ENCODE measurements at places on chromosomes 6 and 20.
A peak's percentile ranks its signal among the peaks of the same experiment; 100 is the strongest.

- no peak for DNase-seq
Measured at GRCh38 chr6:128443553-128443952, 76.8 kb downstream of the PTPRK start.

DNA sequence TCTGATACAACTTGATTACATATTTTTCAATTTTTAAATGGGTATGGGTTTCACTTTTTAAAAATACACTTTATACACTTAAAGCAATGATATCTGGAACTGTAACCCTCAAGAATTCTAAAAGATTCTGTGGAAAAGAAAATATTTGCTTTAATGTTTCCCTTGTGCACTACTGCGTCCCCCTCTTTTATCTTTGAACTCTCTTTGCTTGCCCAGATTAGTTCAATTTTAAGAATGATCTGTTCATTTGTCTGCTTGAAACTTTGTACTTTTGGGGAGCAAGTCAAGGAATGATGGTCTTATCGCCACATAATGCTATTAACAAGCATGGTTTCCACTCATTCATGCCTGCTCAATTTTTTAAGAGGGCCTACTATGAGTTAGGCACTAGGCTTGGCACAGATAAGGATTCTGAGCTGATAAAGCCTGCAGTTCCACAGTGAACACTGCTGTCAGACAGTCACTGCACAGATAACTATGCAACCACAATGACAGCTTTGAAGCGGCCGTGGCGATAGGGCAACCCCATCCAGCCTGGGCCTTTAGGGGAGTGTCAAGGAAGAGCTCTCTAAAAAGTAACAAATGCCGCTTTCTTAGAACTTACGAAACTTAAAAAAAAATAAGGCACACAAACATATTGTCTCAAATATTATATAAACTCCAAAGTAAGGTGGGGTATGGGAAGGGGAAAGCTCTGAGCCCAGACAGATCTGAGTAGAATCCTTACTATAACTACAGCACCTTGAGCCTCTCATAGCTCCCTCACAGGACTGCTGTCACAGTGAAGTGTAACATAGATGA, 29.7 kb downstream of the FYN start:
- no peak for DNase-seq

GRCh38 chr6:142326540-142326939, 24.7 kb downstream of the ADGRG6 start:
- no peak for DNase-seq

DNA sequence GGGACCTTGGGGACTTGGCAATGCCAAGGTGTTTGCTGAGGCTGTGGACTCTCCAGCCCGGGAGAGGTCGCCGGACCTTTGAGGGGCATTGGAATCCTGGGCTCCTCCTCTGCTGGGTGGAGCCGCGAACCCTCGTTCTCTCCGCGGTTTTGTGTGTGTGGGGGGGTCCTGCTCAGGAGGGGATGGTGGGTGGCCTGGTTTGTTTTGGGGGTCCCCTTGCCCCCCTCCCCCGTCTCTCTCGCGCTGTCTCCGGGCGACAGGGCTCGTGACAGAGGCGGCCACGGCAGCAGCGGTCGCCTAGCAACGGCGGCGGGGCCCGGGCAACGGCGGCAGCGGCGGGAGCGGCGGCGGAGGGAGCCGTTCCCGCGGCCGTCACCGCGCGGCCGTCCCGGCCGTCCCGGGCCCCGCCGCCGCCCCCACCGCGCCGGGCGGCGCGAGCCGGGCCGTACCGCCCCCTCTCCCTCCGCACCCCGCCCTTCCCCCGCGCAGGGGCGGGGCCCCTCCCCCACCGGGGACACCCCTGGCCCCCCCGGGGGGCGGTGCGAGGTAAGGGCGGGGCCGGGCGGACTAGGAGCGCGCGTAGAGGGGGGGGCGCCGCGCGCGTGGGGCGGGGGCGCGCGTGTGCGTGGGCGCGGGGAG, 7.8 kb downstream of the SYNGAP1 start:
- DNase-seq, result peak; percentile 54

- no peak for DNase-seq
Measured at GRCh38 chr20:21027569-21027968, 78.6 kb downstream of the LINC00237 start.

- DNase-seq, result no peak
Measured at GRCh38 chr6:151320140-151320539, 71.2 kb downstream of the ZBTB2 start.

- no peak for DNase-seq
Measured at GRCh38 chr6:126300735-126301134, 39.2 kb upstream of the CENPW start.

DNA sequence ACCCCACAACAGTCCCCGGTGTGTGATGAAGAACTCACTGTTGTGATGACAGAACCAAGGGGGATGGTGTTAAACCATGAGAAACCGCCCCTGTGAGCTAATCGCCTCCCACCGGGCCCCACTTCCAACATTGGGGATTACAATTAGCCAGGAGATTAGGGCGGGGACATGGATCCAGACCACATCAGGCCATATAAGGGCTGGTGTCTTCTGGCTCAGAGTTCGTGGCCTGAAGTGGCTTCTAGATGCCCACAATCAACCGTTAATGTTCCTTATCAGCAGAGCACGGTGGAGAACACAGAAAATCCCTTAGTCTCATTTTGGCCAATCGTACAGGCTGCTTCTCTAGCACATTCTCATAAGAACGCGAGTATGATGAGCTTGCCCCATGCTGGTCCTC, 10.9 kb upstream of the MAS1 start:
- no peak for DNase-seq

DNA sequence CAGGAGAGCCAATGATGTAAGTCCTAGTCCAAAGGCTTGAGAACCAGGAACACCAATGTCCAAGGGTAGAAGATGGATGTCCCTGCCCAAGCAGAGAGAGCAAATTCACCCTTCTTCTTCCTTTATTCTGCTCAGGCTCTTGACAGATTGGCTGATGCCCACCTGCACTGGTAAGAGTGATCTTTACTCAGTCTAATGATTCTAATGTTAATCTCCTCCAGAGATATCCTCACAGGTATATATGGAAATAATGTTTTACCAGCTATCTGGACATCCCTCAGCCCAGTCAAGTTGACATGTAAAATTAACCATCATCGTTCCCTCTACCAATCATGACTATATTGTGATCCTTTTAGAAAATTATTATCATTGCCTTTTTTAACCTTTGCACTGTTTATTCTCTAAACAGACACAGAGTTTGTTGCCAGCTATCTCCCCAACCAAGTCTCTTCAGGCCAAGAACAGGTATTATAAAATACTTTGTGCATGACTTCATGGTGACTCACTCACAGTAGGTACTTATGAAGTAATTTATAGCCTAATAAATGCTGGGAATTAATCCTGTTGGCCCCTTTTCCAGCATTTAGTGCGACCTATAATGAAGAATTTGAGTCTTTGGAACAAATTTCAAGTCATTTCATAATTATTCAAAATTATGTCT, 26.2 kb upstream of the TSHZ2 start:
- no peak for DNase-seq

GRCh38 chr20:3632311-3633004, 30.7 kb downstream of the GFRA4 start:
- DNase-seq, result no peak

DNA sequence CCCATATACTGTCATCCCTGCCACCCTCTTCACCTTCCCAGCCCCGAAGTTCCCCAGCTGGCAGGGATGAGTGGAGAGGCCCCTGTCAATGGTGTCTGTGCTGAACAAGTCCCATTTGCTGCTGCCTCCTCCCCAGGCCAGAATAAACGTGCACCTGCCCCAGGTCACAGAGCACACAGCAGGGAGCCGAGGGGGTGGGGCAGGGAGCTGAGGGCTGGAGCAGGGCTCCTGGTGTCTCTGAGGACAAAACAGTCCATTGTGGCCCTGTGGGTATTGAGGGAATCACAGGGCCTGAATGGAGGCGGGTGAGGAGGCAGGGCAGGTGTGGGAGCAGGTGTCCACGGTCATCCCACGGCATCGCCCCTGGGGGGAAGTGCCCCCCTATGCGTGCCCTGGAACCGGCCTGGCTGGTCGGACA, 55.8 kb downstream of the SNAI1 start:
- DNase-seq, result no peak

DNA sequence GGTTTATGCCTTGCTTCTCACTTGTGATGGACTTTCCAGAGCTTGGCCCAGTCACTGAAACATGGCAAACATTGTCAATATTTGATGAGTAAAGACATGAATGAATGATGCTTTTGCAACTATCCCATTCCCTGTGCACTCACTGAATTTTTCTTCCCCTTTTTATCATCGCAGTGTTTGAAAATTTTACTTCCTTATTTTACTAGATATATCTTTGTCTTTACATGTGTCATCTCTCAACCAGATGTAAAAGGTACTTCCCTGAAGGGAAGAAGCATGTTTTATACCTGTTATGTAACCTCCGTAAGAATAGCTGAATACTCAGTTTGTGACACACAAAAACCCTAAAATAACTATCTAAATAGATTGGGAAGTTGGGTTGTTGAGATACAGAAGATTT, 544.7 kb upstream of the FLRT3 start:
- no peak for DNase-seq

- no peak for DNase-seq
Measured at GRCh38 chr20:38420388-38421085, 14.6 kb downstream of the SNHG17 start.

- no peak for DNase-seq
Measured at GRCh38 chr6:38091613-38092012, 272.1 kb downstream of the ZFAND3 start.

GRCh38 chr6:76381612-76382011, 309.1 kb upstream of the IMPG1 start:
- no peak for DNase-seq

DNA sequence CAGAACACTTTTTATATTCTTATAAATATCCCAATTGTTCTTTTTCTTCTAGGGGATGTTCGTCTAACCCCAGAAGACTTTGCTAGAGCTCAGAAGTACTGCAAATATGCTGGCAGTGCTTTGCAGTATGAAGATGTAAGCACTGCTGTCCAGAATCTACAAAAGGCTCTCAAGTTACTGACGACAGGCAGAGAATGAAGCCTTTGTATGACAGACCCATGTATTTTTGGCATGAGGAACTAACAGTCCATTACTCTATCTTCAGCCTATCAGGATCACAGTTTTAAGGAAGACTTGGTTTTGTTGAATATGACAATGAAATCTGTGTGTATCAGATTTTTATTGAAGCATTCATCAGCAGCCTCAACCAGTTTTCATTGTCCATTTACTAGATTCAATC, 71.4 kb downstream of the VTA1 start:
- DNase-seq, result no peak

DNA sequence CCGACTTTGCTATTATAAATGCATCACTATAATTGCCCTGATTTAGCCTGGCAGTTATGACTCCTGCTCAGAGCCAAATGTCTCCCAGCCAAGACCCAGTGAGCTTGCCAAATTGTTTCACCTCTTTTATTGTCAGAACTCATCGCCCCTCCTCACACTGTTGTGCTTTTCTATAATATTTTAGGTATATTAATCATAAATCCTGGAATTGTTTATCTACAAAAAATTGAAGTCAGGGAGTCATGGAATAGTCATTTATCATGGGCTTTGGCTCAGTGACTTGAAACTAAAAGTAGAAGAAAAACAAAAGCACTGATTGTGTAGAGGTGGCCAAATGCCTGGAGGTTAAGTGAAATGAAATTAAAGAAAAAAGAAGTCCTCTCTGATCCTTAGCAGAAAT, 85.6 kb downstream of the PFDN4 start:
- DNase-seq, result no peak

GRCh38 chr20:45589725-45590124, 10.6 kb upstream of the WFDC8 start:
- no peak for DNase-seq

DNA sequence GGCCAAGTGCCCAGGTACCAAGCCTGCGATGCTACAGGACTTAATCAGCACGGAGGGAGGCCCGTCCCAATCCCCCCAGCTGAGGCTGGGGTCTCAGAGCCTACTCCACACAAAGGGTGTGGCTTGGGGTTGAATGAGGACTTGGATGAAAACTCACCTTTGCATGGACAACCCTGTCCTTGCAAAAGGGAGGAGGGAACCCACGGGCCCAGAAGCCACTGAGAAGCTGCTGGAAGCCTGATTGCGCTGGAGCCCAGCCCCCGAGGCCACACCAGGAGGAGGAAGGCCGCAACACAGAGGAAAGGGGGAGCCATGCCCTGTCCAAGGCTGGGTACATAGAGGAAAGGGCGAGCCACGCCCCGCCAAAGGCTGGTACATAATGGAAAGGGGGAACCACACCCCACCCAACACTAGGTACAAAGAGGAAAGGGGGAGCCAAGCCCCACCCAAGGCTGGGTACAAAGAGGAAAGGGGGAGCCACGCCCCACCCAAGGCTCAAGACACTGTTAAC, 158.8 kb downstream of the DLL1 start:
- no peak for DNase-seq

DNA sequence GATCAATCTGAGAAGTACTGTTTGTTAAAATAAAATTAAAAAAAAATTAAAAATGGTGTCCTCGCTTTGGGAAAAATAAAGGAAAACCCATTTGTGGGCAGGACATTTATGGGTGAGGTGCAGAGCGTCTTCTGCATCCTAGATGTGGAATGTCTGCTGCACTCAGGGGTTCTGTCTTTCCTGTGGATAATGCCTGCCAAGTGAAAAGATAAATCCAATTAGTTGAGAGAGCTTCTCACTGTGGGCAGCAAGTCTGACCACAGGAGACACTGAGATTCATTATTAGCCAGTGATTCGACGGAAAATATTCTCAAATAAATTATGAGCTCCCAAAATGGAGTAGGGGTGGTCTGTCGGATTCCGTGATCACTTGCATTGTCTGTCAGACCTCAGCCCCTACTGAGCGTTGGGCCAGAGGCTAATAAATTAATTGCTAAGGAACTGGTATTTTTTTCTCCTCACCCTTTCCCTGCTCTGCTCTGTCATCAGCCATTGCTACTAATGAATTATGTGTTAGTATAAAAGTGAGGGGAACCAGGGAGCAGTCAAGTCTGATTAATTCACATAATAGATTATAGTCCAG, 10.0 kb downstream of the GMPR start:
- no peak for DNase-seq

GRCh38 chr6:142945049-142945445, at the start of gene HIVEP2:
Gene HIVEP2 (minus strand): TSS chr6:142945176. CDS start chr6:142774738, 170,438 bp downstream.
- peak; percentile 81 for DNase-seq

DNA sequence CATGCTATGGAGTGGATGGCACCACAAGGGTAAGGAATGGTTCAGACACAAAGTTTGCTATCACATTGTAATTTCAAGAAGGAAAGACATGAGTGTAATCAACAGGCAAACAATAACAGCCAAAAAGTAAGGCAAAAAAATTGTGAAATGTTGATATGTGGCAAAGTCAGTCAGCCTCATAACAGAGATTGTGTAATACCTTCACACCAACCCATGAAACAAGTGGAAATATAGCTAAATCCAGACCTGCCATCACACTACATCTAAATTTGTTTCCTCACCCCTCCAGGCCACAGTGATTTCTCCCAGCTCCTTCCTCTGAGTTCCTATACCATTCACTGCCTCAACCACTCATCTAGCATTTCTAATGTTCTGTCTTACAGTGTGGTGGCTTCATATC, 37.3 kb downstream of the SIM1 start:
- DNase-seq, result no peak
